ENCODE measurements at places on chromosomes 1 and 21. TPM values are rescaled to one million over a fixed set of nuclear protein-coding genes. Genes with fewer than 3 reads are reported as not detected.

Gene PLCH2
- 1.7 TPM for polyA plus RNA-seq

GRCh38 chr1:169844941-169845608 is 48.6 kb downstream of the SCYL3 start:
- DNase-seq: no peak

GRCh38 chr1:177043597-177043996 is 120.9 kb downstream of the ASTN1 start:
- no peak for DNase-seq

- no peak for DNase-seq
Measured at GRCh38 chr1:17136936-17137335, 17.7 kb upstream of the PADI2 start.

- DNase-seq: no peak
Measured at GRCh38 chr1:25631750-25632485, 15.3 kb downstream of the MAN1C1 start.

- no peak for DNase-seq
Measured at GRCh38 chr1:30668546-30669327, 54.6 kb downstream of the MATN1 start.

DNA sequence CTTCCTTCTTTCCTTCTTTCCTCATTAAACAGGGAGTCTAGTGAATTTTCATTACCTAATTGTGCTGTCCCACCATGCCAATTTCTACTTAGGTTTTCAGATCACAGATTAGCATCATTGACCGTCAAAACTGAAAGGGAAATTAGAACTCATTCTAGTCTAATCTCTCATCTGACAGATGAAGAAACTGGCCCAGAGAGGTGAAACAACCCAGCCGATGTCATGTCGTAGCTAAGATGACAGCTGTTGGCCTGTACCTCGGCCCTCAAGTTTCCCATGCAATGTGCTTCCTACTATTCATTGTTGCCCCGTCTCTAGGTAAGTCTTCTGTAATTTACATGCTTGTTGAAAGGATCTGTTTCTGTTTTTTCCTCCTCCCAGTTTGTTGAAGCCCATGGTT is 128.2 kb upstream of the KIAA0040 start:
- no peak for DNase-seq

DNA sequence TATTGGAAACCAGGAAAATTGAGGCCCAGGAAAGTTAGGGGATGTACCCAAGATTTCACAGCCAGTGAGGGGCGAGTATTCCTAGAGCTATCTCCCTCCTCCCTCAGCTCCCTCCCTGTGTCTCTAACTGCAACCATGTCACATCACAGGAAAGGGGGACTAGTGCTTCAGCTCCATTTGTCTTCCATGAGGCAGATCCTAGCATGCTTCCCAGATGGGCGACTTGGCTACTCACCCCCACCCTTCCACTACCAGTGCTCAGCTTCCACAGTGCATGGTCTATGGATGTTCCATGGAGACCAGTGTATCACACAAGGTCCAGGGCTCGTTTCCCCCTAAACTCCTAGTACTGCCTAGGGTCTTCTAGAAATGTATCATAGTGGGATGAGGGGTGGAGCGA is 4.6 kb upstream of the SPRR4 start:
- DNase-seq: no peak

Gene MROH7
- polyA plus RNA-seq: 4.8 TPM

DNA sequence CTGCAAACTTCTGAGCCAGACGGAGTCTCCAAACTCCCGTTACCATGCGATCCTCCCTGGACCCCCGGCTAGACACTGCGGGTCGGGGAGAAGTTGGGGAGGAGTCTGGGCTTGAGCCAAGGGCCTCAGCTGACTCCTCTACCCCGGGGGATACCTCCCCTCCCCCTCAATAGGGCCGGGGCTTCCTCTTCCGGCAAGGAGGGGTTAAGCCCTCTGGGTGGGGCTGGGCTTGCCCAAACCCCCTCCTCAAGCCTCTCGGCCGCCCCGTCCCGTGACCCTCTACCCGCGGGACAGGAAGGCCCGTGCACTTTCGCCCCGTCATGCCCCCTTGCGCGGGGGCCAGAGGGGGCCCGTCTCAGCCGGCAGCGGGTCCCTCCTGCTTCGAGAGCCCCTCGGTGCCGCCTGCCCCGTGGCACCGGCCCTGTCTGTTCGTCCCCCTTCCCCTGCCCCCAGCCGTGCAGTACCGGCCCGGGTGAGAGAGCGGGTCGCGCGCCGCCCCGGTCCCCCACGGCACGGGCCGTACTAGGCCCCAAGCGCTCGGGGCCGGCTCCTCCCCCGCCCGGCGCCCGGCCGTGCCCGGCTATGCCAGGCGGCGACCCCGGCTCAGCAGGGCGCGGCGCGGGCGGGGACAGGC is 652 bp downstream of the ARL8A start:
- no peak for DNase-seq

Gene LCE1E
- polyA plus RNA-seq: not detected

- no peak for DNase-seq
Measured at GRCh38 chr1:53385276-53386225, 57.7 kb upstream of the LRP8 start.

Gene LY9
- polyA plus RNA-seq: not detected

DNA sequence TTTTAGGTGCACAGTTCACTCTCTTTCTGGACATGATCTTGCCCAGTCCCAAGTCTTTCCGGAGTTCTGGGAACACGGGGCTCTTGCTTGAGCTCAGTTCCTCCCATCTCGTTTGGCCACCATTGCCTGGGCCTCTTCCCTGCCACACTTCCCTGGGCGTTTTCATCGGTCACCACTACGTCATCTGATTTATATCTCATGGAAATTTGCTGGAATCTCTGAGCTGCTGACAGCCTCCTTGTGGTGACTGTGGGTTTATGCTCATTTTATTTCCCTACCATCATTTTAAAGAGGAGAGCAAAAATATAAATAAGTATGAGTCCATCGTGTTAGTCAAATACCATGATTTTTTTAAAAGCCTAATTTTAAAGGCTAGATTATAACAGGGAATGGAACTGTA is 449.1 kb upstream of the KAZN start:
- no peak for DNase-seq

DNA sequence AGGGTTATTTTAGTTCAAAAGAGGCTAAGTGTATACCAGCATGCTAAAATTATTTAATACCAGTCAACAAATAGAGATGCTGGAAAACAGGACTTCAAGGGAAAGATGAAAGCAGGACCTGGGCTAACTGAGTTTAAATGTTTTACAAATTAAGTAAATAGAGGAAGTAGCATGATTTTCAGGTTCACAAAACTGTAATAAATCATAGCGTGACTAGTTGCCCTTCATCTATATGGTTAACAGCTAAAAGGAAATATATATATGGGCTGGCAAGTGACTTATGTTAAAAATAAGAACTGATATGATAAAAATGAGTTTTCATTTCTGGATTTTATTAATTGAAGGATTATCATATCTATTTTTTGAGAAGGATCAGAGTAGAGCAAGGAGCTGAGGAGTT is 25.6 kb downstream of the DPYD start:
- no peak for DNase-seq

Gene RNU1-4
- polyA plus RNA-seq: not detected

GRCh38 chr1:184593597-184593996 is 161.1 kb downstream of the EDEM3 start:
- no peak for DNase-seq

Gene RGS4
- 16.5 TPM for polyA plus RNA-seq

Gene GGPS1
- polyA plus RNA-seq: 73.9 TPM

Gene PIGM
- 11.4 TPM for polyA plus RNA-seq

GRCh38 chr1:109948285-109948630 is 36.3 kb upstream of the AHCYL1 start:
- DNase-seq: no peak

Gene LAPTM5
- polyA plus RNA-seq: 18.6 TPM

GRCh38 chr1:18409609-18410237 is 71.0 kb upstream of the KLHDC7A start:
- no peak for DNase-seq

DNA sequence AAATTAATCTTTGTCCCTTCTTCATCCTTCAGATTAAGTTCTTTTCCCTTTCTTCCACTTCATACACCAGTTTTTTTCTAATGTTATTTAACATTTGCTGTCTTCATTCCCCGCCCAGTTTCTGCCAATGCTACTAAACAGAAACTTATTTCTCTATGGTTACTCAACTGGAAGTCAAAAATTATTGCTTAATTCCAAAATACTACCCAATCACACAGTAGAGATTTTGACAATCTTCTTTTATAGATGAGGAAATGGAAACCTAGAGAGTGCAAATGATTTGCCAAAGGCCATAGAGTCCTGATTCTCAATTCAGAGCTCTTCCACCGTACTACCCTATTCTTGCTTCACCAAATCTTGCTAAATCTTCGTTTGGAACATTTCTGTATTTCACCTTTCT is 58.1 kb upstream of the SH3GLB1 start:
- no peak for DNase-seq

- no peak for DNase-seq
Measured at GRCh38 chr1:204650911-204651570, 34.5 kb downstream of the LRRN2 start.

Measured in right renal pelvis (tissue), 4 donors.